ENCODE measurements at places on chromosomes 1 and 21.

- DNase-seq = no peak
These were observed 36.6 kb downstream of the SLC9A1 start for GRCh38 chr1:27118440-27118689.

DNA sequence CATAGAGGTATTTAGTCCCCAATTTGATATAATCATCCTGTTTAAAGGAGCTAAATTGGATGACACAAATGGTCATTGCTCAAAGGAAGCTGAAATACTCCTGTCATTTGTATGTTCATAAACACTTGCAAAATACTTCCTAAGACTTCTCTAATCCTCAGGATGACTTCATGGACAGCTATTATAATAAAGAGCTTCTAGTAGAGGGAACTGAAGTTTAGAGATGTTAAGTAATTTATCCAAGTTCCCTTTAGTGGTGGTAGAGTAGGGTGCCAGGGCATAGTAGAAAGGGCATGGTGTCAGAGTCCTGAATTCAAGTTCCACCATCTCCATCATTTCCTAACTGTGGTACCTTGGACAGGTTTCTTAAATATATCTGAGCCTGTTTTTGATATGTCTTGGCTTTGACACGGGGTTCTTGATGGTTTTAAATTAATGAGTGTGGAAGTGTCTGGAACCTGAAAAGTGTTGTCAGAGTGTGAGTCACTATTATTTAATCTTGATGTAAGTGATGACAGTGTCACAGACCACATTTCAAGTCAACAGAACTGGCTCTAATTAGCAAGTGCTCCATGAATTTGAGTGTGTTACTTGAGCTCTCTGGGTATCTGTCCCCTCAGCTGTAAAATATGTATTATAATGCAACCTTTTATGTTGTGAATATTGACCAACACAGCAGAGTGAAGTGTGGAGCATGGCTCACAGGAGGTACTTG, 12.1 kb upstream of the GBP6 start:
- DNase-seq = peak; percentile 11

DNA sequence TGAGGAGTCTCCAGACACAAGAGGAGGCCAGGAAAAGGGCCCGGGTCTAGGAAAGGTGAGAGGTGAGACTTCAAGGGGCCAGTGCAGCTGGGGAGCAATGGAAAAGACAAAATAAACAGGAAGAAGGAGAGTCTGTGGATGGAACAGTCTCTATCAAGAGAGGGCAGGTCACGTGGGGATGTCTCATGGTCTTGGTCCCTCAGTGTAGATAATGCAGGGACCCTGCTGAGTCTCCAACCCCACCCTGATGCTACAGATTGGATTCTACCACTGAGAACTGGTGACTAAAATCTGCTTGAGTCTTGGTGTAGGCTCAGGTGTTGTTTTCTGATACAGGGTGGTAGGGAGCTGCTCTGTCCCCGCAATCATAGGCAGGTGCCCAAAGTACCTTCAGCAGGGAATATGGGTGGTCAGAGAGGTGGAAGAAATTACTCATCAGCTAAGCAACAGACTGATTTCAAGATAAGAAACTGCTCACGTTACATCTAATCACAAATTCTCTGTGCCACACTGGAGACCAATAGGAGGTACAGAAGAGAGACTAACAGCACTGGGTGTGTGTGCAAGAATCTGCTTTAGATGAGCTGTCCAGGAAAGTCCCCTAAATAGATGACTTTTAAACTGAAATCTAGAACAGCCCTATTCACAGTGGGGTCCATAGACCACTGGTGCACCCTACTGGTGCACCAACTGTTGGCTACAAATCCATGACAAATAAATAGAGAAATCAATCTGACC, 101.5 kb upstream of the TLR5 start:
- peak; percentile 29 for DNase-seq

DNA sequence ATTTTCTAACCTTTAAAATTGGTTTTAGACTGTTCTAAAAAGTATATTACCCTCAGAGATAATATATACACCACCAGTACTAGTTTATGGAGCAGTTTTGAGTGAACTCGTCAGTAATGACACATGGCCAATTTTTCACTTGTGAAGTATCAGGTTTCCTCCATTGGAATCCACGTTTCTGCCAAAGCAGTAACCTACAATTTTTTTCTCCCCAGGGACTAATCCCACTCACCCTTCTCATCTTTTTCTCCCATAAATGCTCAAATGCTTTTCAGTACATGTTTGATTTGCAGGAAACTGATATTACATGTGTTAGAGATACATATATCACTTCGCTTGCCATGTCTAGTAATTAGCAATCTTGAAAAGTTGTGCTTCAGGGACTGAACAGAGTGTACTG, 94.1 kb downstream of the COL24A1 start:
- DNase-seq = peak; percentile 68

DNA sequence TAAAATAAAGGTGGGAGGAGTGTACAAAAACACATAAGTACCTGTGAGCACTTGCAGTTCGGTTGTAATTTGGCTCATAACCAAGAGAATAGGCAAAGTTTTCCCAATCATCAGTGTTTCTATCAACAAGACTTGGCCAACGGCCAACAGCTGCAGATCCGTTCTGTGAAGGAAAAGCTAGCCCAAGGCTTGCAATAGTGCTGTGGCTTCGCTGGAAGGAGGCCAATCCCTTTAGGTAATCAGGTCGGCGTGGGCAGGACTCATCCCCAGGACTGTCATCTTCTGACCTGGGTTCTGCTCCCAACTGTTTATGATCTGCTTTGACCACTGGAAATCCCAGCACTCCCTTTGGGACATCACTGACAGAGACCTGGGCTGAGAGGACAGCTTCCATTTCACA, 107.8 kb downstream of the LYST start:
- DNase-seq = no peak

GRCh38 chr1:40393173-40393572, 19.6 kb downstream of the SMAP2 start:
- no peak for DNase-seq

DNA sequence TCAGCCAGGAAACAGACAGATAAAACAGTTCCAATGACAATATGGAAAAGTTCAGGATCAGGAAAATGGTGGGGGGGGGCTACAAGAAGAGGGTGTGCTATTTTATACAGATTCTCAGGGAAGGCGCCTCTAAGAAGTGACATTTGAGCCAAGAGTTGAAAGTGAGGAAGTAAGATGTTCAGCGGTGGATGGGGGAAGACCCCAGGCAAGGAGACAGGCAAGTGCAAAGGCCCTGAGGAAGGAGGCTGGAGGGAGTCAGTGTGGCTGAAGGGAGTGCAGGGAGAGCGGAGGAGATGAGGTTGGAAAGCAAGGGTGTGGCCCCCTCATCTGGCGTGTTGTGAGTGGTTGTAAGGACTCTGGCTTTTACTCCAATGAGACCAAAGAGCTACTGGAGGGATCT, 8.4 kb upstream of the PDZK1IP1 start:
- DNase-seq = no peak

GRCh38 chr1:11736746-11737639, 1.1 kb downstream of the AGTRAP start:
- DNase-seq = peak; percentile 66

- DNase-seq = no peak
These were observed 117.1 kb downstream of the TBX19 start for GRCh38 chr1:168397806-168398205.

GRCh38 chr1:2326524-2326923, 64.8 kb downstream of the MORN1 start:
- DNase-seq = no peak

- DNase-seq = no peak
These were observed 36.5 kb upstream of the GPR157 start for GRCh38 chr1:9165396-9165795.

DNA sequence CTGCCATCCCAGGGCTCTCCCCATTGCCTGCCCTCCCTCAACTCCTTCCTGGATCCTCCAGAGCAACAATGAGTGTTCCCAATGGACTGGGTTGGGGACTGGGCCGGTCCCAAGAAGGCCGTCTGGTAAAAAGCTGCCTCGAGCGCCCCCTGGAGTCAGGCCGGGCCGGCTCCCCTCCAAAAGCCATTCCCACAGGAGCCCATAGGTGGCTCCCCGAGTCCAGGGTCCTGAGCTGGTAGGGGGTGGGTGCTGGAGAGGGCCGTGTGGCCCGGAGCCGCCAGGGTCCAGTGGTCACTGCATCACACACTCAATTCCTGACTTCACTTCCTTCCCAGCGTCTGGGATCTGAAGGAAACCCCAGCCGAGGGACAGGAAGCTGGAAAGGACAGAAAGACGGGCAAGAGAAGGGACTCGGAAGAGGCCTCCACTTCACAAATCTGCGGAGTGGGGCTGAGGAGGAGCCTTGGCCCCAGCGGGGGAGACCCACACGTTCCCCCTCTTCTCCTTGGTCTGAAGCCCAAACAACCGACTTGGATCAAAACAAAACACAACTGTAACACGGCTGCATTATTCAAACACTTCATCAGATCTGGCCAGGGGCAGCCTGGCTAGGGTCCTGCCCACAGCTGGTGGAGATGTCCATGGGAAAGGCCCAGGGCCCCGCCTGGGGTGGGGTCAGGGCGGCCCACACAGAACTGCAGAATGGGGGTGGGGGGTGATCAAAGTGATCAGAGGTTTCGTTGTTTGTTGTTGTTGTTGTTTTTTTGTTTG, 10.9 kb upstream of the ALDH4A1 start:
- peak; percentile 76 for DNase-seq

- DNase-seq = peak; percentile 47
These were observed 65.4 kb downstream of the PATJ start for GRCh38 chr1:61807606-61808140.

DNA sequence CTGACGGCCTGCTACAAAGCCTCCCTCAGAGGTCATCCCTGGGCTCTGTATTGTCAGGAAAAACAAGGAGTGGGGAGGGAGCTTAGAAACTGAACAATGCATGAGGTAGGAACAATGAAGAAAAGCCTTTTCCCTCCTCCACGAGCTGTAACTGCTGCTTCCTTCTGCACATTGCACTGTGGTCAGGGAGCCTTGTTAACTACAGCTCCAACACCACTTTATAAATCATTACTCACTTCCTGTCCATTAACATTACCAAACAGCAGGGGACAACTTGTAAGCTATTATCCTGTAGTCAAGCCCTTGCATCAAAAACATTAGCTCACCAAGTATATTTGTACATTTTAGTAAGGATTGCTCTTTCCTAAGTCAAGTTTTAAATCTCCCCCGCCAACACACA, 336.0 kb upstream of the NR5A2 start:
- peak; percentile 92 for DNase-seq

DNA sequence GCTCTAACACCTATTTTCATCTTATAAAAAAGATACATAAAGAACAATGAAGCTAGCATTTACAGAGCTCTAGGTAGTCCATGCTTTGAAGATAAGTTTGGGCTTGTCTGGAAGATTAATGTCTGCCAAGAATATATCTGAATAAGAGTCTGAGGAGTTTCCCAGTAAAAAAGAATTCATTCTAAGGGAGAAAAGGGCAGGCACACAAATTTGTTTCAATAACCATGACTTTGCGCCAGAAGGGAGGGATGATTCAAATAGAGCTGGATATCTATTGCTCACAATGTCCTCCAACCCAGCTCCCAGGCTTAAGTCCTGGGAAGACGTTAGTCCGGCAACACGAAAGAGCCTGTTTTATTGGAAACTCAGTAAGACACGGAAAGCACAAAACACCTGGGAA, 9.7 kb upstream of the TTLL7 start:
- no peak for DNase-seq

DNA sequence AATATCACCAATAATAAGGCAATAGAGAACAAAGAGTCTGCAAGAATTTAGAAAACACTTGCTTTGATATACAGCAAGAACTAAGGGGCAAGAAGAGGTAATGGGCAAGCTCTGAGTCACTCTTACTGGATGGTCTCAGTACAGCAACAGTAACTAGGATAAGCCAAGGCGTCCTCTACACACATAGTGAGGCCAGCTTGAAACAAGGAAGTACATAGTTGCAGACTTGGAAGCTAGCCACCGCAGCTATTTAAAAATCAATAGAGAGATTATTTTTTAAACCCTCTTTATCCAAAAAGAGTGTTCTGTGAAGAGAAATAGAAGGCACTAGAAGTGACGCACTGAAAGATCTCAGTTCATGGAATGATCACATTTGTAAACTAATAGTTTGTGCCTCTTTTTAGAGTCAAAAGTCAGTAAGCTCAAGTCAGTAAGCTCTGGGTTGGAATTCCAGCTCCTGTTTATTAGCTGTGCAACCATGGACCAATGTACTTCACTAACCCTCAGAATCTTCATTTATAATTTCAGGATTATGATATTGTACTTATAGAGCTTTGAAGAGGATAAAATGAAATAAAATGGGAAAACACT, 118.6 kb downstream of the AKT3 start:
- no peak for DNase-seq

GRCh38 chr1:150974580-150975478, at the start of gene CERS2:
Gene CERS2 (minus strand): TSS chr1:150974835. CDS start chr1:150969090, 5,745 bp downstream.
- DNase-seq = peak; percentile 86

DNA sequence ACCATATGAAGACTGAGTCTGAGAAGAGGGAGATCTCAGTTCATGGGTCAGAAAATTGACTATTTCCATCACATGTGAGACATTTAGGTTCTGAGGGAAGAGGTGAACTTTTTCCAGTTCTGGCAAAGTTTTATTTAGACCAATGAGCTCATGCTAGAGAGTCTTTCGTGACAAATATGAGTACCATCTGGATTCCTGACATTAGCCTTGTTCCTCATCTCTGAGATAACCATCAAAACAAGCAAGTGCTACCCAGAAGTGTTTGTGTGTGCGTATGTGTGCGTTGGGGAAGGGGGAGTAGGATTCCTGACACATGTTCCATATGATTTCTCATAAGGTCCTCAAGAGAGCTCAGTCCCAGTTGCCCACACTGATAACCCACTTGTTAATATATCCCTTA, 120.6 kb downstream of the FASLG start:
- DNase-seq = peak; percentile 12

- DNase-seq = peak; percentile 93
These were observed 19.5 kb upstream of the ADAR start for GRCh38 chr1:154627257-154628120.

GRCh38 chr21:17688912-17689874, 76.5 kb upstream of the BTG3 start:
- no peak for DNase-seq

DNA sequence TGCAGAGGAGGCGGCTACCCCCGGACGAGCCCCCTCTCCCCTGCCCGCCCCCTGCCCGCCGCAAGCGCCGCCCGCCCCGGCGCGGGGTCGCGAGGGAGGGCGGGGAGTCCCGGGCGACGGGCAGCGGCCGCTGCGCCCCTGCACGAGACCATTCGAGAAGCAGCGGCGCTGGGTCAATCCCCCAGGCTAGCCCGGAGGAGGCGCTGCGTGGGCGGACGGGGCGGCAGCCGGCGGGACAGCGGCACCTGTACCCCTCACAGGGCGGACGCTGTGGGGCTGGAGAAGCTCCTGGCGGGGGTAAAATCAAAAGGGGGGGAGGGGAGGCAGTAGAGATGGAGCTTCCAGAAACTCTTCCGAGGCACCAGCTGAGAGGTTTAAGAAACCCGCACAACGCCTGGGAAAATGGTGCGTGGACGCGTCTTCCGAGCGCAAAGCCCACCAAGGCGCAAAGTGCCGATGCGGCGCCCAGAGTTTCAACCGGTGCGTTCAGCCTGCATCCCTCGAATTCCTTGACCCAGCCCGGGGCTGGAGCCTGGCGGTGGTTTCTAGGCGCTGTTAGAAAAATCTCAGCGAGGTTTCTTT, at the start of gene PLPPR5:
Gene PLPPR5, minus strand, starts transcription at position 1 of the 582 bp plus-strand sequence. CDS start 190 bp downstream, outside the sequence.
- DNase-seq = peak; percentile 8

GRCh38 chr1:168137515-168137821, 738 bp upstream of the GPR161 start:
- DNase-seq = no peak

- DNase-seq = peak; percentile 56
These were observed 13.8 kb downstream of the PARK7 start for GRCh38 chr1:7975212-7975865.

GRCh38 chr1:53906121-53906520, 12.1 kb downstream of the DIO1 start:
- no peak for DNase-seq

- DNase-seq = no peak
These were observed 9.1 kb downstream of the MMEL1 start for GRCh38 chr1:2623571-2624337.

All from fibroblast of skin of abdomen (primary cell).